ENCODE measurements at places on chromosomes 11 and 22.

DNA sequence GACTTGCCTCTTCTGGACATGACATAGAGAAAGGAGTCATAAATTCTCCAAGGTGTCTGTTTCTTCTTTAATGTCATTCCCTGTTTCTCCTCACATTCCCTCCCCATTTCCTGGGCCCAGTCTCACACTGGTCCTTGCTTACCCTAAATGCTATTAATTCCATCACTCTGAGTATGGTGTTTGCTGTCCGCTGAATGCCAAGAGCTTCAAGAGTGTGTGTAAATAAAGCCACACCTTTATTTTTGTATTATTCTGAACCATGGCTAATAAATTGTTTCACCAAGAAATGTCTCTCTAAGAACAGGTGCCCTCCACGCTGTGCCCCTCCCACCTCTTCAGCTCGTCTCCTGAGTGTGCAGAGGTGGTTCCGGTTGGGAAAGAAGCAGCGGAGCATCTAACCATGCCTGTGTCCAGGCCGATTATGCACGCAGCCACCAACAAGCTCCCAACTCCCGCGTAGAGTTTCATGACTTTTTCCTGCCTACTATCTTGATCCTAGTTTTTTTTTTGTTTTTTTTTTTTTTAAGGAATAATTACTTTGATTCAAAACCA lies 8.6 kb downstream of the TMEM121B start:
- DNase-seq = no peak

GRCh38 chr11:92941676-92942571 lies 27.5 kb upstream of the MTNR1B start:
- no peak for DNase-seq

GRCh38 chr11:43632181-43632580 lies 48.4 kb upstream of the HSD17B12 start:
- no peak for DNase-seq

GRCh38 chr22:50189849-50190181 lies 4.1 kb downstream of the TRABD start:
- DNase-seq = no peak

DNA sequence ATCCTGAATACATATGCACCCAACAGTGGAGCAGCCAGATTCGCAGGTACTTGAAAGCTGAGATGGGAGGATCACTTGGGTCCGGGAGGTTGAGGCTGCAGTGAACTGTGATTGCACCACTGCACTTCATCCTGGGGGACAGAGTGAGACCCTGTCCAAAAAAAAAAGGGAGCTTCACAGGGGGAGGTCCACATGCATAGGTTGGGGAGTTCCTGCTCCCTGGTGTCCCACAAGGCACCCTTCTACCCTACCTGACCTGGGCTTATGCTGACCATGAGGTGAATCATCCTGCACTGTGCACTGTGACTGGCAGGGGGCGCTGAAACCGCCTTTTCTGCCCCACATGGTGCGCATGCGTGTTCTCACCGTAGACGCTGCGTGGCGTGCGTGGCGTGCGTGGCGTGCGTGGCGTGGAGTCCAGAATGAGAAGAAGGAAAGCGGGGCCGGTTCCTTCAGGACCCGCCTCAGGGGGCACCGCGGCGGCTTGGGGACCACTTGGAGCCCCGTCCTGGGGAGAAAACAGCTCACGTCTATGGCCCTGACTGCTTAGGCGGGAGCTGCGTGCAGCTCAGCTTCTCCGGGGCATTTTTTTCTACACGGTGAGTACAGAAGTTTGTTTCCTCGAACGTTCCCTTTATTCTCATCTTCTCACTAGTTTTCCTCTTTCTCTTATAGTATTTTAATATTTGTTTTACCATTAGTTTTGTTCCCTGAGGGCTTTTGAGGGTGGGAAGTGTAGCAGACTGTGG lies 116.6 kb upstream of the GRK3 start:
- DNase-seq = peak; percentile 77

DNA sequence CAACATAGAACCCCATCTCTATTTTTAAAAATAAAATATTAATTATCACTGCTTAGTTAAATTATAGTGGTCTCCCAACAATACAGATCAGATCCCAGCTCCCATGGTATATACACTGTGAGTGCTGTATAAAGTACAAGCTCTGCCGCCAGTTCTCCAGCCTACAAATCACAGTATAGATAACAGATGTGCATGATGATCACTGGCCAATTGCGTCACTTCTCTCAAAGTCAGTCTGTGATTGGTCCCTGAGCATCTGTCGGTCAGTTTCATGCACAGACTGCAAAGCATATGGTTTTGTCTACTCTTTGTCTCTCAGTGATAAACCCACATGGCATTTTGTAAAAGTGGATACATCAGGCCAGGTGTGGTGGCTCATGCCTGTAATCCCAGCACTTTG lies 15.7 kb downstream of the PPARA start:
- DNase-seq = no peak

- no peak for DNase-seq
Measured at GRCh38 chr22:45877651-45878050, 99.3 kb downstream of the WNT7B start.

DNA sequence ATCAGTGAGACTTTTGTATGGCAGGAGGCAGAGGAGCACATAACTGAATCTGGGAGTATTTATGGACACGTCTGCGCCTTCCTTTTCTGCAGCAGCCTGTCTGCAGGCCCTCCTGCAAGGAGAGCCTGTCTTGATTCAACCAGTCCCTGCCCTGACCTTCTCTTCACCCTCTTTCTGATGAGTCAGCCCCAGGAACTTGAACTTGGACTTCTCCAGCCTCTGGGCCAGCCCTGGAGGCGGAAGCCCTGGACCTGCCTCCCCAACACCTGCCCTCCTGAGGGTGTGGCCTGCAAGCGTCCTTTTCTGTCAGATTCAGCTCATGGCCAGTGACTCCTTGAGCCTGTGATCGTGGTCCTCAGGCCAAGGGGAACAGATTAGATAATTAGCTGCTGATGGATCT lies 20.0 kb downstream of the DAGLA start:
- DNase-seq = no peak

- DNase-seq = no peak
Measured at GRCh38 chr11:120128392-120129119, 9.4 kb downstream of the TRIM29 start.

Measured in stimulated activated CD8-positive, alpha-beta memory T cell treated with anti-CD3 and anti-CD28 coated beads, Interleukin-4, amount 100 ng/mL, for 24 hours (primary cell).